ENCODE measurements at places on chromosomes 5 and 9. TPM values are rescaled to one million over a fixed set of nuclear protein-coding genes. Genes with fewer than 3 reads are reported as not detected.

The CBY3 gene
- not detected for total RNA-seq

The BAAT gene
- 0.53 TPM for total RNA-seq

The FOXD4L6 gene
- total RNA-seq = 0.14 TPM

The SUSD3 gene
- total RNA-seq = 1.5 TPM

The CCL27 gene
- 0.43 TPM for total RNA-seq

DNA sequence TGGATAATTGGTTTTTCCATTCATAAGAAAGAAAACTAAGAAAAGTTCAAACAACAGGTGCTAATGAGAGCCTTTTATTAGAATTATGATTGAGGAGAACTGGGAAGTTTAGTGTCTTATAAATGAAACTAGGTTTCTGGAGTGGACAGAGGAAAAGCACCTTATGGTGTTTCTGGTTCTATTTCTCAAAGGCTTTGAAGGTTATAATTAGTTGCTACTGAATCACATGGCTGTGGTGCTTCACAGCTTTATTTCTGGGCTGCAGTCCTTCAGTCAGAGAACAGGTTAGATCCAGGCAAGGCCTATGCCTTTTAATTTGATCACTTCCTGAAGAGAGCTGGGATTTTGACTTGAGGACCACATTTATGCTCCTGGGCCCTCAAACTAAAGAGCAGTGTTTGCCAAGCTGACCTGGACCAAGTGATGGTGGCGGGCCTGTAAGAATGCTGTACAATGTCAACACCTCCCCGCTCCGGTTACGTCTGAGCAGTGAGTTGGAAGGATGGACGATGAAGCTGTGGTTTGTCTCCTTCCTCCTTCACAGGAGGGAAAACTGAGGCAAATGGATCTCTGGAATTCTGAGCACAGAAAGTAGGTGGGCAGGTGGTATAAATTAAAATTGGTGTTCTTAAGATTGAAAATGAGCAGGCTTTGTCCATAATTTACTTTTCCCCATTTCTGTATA, 56.0 kb downstream of the ZNF462 start:
- DNase-seq = no peak

GRCh38 chr5:127042593-127042992, 12.2 kb upstream of the MARCHF3 start:
- no peak for DNase-seq

DNA sequence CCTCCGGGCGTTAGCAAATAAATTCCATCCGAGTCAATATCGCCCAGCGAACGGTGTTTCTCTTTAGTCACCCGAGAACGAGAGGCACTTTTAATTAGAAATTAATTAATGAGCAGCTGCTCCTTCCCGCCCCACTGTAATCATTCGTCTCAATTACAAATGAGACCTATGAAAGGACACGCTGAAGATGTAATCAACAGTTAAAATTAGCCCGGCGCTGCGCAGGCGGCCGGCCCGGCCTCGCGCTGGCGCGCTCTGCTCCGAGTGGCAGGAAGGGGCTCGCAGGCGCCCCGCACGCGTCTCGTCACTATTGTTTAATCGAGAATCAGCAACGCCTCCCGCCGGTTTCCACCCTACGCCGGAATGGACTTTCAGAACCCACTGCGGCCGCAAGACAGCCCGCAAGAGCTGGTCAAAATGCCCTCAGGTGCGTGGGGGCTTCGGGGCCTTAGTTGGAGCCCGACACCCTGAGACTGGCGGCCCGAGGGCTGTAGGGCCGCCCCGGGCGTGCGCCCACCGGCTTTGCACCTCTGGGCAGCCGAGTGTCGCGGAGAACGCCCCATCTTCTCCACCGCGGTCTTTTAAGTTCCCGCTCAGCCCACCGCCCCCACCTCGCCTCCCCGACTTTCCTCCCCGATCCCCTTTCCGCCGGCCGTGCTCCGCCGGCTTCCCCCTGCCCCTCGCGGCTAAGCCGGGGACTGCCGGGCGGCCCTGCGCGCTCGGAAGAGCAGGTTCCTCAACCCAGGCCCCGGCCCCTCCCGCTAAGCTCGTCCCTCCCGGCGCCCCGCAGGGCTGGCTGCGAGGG, 597 bp upstream of the IRX4 start:
- no peak for DNase-seq

DNA sequence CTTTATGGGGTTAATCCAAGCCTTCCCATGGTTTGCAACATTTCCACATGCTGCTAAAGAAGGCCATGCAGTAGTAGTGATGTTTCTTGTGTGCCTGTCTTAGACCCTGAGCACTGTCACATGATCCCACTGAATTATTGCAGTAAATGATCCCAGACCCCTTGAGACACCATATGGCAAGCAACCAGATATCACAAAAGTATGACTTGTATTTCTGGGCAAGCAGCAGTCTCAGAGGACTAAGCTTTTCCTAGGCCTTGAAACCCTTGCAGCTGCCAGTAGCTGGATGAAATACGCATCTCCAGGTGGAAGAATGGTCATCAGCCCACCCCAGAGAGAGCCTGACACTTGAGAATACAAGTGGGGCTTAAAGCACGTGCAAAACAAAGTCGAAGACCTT, 41.8 kb downstream of the CDO1 start:
- DNase-seq = no peak

DNA sequence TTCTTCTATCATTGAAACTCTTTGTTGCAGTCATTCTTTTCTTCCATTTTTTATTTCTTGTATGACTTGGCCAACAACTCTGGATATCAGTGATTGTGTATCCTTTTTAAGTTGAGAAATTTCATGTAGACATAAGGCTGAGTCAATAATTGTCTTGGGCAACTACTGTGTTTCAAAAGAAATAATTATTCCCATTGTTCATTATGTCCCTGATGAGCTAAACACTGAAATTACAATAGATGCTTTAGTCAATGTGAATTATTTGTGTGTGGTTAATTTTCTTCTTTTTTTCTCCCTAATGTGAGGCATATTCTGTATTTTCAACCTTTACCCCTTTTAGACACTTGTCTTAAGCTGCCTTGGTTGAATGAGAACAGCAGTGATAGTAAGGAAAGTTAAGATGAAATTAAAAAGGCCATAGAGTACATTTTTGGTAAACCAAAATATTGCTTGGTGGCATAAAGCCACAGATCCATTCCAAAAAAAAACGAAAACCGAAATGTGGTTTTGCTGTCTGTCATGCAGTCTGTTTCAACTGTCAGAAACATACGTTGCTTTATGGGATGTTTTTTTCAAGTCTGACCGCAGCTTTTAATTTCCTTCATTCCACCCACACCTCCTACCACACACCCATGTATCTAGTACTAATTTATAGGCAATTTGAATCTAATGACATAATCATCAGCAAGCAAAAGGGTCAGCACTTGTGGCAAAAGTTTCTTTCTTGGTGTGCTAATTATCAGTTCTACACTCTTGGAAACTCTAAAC, 21.1 kb downstream of the TLE4 start:
- DNase-seq = no peak

- no peak for DNase-seq
Measured at GRCh38 chr5:92899611-92900010, 681.4 kb downstream of the NR2F1-AS1 start.

DNA sequence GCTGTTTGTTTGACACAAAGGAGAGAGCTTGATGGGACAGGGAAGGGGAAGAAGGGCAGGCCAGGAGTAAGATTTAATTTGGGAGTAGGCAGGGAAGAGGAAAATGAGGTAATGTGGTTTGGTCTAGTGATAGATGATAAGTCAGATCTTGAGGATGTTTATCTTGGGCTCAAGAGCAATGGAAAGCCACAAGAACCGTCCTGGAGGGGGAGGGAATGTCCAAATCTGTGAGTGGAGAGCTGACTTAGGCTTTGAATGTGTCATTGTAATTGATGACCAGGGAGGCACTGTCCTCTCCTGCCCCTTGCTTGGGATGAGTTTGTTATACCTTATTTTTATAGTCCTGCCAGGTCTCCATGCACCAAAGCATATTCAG, 37.5 kb downstream of the MAMDC2 start:
- no peak for DNase-seq

GRCh38 chr5:15074651-15075050, 203.1 kb upstream of the ANKH start:
- DNase-seq = no peak

DNA sequence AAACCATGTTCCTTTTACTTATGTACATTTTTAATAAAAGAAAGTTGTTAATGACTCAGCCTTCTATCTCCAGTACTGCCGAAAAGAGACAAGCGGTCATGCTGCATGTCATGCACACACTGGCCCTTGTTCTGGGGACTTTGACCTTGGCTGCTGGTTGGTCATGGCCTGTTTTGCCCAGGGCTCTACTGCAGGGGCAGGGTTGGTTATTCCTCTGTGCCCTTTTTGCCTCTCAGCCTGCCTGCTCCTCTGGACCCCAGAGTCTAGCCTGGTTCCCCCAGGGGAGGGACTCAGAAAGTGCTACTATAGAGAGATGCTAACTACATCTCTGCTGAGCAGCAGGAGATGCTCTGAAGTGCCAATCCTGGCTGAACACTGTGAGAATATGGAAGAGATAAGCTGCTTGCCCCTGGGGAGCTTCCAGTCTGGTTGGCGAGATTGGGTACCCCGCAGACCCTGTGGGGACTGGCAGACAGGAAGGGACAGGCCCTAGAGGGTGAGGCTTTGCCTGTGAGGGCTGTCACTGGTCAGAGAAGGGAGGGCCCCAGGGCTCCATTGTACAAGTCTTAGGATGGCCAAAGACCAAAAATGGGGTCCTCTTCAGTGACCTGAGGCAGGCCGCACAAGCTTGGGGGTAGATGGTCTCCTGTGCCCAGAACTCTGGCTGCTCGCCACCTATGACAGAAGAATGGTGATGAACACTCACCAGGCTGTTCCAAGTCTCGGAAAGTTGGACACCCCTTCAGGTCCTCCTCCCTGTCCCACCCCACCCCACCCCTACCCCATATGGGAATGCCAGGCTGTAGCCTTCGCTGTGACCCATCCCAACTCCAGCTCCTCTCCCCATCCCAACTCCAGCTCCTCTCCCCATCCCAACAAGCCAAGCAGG, 14.3 kb downstream of the IRF1 start:
- DNase-seq = no peak

DNA sequence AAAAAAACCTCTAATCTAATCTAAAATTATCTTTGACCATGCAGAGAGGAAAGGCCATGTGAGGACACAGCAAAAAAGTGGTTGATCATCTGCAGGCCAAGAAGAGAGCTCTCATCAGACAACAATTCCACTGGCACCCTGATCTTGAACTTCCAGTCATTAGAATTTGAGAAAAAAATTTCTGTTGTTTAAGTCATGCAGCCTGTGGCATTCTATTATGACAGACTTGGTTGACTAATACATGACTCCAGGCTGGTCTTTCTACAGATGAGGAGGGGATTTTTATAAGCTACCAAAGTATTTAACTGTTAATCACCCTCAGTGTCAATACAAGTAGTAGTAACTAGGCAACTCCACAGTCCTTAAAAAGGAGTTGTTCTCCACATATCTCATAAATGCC, 358.5 kb upstream of the RGMB start:
- no peak for DNase-seq

DNA sequence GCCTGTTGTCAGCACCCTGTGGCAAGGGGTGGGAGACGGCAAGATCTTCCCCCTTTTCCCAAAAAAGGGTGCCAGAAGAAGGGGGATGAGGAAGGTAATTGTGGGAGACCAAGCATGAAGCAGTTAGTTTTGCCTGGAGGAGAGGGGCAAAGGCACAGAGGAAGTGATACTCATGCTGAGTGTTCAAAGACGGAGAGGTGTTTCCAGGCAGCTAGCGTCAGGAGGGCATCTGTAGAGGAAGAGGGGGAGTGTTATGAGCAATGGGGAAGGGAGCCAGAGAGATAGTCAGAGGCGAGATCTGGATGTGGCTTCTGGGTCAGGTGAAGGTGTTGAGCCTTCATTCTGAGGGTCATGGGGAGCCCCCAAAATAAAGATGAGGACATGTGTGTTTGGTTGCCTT, 26.9 kb upstream of the ADAM19 start:
- DNase-seq = no peak

DNA sequence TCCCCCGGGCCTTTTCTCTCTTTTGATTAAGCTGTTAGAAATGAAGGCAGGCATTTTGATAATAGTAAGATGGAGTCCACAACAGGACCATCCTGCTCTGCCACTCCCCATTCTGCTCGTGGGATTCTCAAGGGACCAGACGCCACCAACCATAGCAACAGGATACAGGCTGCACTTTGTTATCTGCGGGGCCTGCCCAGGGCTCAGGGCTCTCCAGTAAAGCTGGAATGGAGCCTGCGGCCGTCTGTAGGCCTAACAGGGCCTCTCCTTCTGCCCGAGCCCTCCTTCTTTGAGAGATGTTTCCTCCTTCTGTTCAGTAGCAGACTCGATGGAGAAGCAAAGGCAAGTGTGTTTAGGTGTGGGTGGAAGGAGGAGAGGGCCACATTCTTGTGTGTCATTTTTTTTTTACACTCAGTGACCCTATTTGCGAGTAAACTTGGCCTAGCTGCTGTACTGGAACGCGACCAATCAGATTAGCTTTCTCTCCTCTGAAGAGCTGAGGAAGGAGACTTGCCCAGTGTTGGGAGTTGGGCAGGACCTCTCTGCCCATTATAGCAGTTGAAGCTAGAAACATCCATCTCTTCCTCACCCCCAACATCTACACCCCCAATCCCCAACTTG, 8.9 kb upstream of the EPB41L4B start:
- no peak for DNase-seq

GRCh38 chr5:68189171-68189570, 26.4 kb upstream of the PIK3R1 start:
- DNase-seq = no peak

GRCh38 chr5:128085413-128085812, 1.8 kb downstream of the SLC12A2 start:
- no peak for DNase-seq

- no peak for DNase-seq
Measured at GRCh38 chr5:156597276-156597675, 252.8 kb upstream of the PPP1R2B start.

- DNase-seq = no peak
Measured at GRCh38 chr5:173721601-173722232, 105.3 kb upstream of the BOD1 start.
